ENCODE measurements at places on chromosomes 5 and 9.

DNA sequence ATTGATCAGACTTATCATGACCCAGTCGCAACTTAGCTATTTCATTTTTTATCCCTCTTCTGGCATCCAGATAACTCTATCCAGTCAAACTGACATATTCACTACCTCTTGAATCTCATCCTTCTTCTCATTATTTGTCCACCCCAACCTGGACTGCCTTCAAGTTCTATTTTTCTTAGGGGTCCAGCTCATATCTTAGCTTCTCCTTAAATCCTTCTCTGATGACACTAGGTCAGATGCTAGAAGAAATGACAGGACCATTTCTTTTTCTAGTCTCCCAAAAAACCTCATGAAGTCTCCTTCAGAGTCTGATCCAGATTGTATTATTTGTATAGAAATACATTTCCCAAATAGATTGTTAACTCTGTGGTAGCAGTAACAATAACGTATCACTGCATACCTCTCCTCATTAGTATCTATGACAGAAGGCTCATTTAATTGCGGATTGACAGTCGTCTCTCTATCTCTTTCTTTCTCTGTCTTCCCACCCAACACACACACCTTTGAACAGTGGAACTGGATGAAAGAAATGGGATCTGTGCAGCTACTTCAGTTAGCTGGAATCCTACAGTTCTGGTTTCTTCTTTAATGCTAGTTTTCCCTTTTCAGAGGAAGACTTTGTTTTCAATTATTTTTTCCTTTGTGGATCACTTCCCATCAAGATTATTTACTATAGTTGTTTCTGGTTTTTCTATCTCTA lies 33.5 kb downstream of the ALDH1A1 start:
- H3K4me3 ChIP-seq = no peak overlapping the region
- DNase-seq = no peak
- no peak overlapping the region for H3K27ac ChIP-seq
- no peaks in the 10 kb centered on the region for H3K36me3 ChIP-seq
- no peaks in the 10 kb centered on the region for H3K4me1 ChIP-seq

DNA sequence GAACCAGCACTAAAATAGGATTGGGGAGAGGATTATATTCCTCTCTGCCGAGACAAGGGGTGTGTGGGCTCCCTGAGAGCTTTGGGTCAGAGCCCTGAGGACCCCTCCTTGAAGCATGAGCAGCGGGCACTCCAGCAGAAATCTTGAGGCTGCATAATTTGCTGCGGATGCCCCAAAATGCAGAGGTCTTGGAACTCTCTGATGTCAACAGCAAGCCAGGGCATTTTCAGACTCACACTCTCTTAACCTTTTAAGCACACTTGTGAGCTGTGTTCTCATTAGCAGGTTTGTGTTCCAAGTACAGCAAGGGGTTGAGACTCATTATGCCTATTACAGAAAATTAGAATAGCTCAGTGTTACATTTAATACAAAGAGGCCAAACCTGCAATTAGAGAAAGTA lies 513.0 kb upstream of the ADAMTS16 start:
- H3K4me3 ChIP-seq = no peak overlapping the region
- H3K4me1 ChIP-seq = no peaks in the 10 kb centered on the region
- H3K36me3 ChIP-seq = no peaks in the 10 kb centered on the region

DNA sequence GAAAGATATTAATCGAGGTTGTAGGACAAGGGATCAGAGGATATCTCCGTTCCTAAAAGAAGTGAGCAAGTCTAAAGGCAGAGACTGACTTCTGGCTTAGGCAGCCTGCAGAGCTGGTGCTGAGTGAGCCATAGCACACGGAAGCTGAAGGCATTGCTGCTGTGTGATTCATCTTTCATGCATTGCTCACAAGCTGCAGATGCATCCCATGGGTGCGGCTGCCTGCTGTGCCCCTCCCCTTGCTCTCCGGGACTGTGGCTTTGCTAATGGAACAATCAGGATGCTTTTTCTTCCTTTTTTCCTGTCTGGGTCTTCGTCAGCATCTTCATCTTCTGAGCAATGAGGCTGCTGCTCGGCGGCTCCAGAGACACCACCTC lies 341.4 kb downstream of the DIRAS2 start:
- H3K4me3 ChIP-seq = no peak overlapping the region
- no peak overlapping the region for H3K27ac ChIP-seq
- H3K4me1 ChIP-seq = no peaks in the 10 kb centered on the region
- H3K27me3 ChIP-seq = no peaks in the 10 kb centered on the region
- H3K36me3 ChIP-seq = no peaks in the 10 kb centered on the region
- DNase-seq = no peak

DNA sequence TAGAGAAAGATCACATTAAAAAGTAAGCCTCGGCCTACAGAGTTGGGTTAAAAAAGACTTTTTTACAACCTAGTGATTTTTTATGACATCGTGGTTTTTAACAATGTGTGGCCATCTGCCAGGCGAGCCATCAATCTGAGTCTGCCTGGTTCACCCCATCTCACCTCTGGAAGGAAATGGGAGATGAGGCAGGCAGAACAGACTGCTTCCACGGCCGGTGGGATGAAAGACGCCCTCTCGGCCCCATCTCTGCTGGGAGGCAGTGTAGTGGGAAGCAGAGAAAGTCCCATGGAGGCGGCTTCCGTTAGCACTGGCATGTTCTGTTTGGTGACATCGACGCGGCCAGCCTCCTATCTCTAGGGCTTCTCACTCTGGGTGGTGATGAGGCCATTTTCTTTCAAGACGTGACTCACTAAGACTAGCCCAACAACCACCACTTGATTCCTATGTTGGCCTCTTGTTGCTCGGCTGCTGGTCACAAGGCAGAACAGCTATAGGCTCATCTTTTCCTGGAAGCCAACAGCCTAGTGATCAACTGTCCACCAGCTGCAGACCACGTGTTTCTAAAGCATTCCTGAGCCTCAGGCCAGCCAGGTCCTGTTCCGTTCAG lies 132.4 kb upstream of the OTULINL start:
- H3K4me1 ChIP-seq = peaks cover 12% of the 10 kb centered on the region
- H3K36me3 ChIP-seq = peaks cover 12% of the 10 kb centered on the region
- H3K27ac ChIP-seq = no peak overlapping the region
- DNase-seq = no peak
- H3K4me3 ChIP-seq = no peak overlapping the region

DNA sequence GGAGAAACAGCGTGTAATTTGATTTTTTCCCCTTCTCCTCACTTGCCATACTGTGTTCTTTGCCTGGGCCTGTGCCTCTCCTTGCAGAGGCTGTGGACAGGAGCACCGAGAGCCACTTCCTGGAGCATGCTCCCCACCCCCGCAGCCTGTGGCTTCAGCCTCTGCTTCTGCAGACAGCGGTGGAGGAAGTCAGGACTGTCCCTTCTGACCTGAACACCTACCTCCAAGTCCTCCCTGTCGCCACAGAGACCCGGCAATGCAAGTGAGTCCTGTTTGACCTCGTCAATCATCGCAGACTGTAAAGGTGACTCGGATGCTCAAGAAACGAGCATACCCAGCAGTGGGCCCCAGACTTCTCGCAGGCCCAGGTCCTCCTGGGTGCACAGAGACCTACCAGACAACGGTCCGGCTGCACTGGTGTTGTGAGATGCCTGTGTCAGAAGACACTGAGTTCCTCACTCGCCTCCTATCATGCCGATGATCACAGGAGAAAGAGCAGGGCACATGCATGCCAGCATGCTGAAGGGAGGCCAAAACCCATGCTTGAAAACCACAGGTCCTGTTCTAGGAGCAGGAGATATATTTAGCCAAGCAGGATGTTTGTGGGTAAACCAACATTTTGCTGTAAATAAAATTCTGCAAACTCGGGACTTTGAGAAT lies 198.8 kb downstream of the AUH start:
- no peak for DNase-seq
- no peaks in the 10 kb centered on the region for H3K4me1 ChIP-seq
- H3K4me3 ChIP-seq = no peak overlapping the region
- no peak overlapping the region for H3K27ac ChIP-seq

- H3K27me3 ChIP-seq = peaks cover 93% of the 10 kb centered on the region
- DNase-seq = peak; percentile 78
- no peaks in the 10 kb centered on the region for H3K4me1 ChIP-seq
- H3K36me3 ChIP-seq = no peaks in the 10 kb centered on the region
- no peak overlapping the region for H3K27ac ChIP-seq
These were observed 1.0 kb downstream of the FOXE1 start for GRCh38 chr9:97853844-97854695.

DNA sequence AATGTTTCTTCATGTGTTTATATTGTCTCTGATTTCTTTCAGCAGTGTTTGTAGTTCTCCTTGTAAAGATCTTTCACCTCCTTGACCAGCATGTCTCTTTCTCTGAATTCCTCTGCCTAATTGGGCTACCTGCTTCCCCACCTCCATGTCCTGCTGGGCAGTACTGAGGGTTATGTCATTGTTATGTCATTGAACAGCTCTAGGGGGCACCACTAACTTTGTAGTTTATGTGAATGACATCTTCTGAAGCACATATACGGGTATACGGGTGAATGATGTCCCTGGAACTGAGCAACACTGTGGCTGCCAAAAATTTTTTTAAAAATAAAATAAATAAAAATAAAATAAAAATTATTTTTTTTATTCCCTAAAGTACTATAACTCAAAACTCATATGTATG lies 16.9 kb upstream of the SNCAIP start:
- no peaks in the 10 kb centered on the region for H3K27me3 ChIP-seq
- DNase-seq = peak; percentile 52
- H3K36me3 ChIP-seq = 0 out of 3 replicates have a peak, but pooled peaks cover 4% of the 10 kb centered on the region
- H3K27ac ChIP-seq = no peak overlapping the region
- H3K4me3 ChIP-seq = no peak overlapping the region

- H3K27ac ChIP-seq = no peak overlapping the region
- peaks cover 8% of the 10 kb centered on the region for H3K4me1 ChIP-seq
- no peaks in the 10 kb centered on the region for H3K36me3 ChIP-seq
These were observed 196.2 kb upstream of the TUT7 start for GRCh38 chr9:86550401-86550800.

DNA sequence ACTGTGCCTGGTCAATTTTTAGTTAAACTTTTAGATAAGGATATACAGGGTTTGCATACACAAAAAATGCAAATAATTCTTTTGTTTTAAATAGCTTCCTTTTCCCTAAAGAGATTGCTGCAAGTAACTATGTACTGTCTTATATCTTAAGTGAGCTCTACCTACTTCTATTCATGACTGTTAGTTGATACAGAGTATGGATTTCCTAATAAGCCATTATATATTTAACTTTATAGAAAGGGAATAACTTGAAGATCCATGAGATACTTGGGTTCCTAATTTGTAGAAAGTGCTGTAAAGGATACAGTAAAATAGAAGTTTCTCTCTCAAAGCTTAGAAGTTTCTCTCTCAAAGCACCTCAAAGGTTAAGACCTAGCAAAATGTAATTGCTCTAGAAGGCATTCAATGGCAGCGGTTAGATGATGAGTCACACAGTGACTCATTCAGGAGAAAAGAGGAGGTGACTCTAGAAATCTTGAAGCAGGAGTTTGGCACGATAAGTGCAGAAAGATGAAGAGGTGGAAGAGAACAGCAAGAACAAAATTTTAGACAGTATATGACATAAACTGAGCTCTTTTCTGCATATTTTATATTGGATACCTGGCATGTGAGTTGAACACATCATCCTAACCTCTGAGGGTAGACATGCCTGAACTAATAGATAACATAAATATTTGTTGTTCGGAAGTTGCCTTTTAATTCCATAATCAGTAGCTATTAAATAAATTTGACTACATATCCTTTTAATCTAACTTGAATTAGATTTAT lies 5.5 kb upstream of the DNAJC21 start:
- no peak overlapping the region for H3K4me3 ChIP-seq
- no peaks in the 10 kb centered on the region for H3K27me3 ChIP-seq
- no peak overlapping the region for H3K27ac ChIP-seq
- DNase-seq = no peak
- peaks cover 34% of the 10 kb centered on the region for H3K36me3 ChIP-seq
- no peaks in the 10 kb centered on the region for H3K4me1 ChIP-seq

DNA sequence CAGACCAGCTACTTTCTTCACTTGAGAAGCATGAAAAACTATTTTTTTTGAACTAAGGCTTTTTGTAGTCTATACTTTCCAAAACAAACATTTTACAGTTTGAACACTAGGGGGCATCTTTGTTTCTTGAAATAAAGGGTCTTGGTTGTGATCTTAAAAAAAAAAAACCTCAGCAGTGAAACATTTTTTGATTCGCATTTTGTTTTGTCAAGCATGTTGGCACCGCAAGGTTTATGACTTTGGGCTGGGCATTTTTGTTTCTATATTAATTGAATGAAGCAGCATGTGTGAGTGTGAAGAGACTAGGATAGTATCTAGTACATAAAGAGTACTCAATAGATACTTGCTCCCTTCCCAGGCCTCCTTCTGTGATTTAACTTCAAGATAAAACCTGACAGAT lies 31.6 kb upstream of the ACOT12 start:
- DNase-seq = no peak
- H3K36me3 ChIP-seq = no peaks in the 10 kb centered on the region
- H3K27ac ChIP-seq = no peak overlapping the region

DNA sequence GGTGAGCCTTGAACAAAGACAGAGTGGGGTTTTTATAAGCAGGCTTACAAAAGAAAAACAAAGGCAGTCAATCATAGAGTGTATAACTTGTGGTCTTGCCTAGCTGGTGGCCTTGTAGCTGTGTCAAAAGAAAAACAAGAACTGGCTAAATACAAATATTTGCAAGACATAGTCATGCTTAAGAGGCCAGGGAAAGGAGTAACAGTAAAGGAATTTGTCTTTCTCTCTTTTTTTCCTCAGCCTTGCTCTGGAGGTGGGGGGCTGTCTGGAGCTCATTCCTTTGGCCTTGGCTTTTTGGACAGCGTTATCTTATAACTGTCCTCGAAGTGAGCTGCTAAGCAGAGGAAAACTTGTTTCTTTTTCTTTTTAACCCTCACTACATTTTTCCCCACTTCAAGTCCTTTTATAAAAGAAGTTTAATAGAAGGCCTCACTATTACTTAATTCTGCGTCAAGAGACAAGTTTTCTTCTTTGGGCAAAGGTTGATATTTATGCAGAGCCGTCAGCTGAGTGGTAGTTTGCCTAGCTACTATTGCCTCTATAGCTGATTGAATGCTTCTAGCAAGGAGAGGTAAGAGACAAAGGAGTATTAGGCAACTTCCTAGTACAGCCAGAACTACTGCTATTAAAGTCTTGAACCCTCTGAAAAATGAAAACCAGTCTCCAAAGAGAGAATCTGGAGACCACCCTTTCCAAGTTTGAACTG lies 14.3 kb downstream of the CEL start:
- peaks cover 6% of the 10 kb centered on the region for H3K36me3 ChIP-seq
- H3K4me1 ChIP-seq = no peaks in the 10 kb centered on the region
- DNase-seq = no peak
- no peaks in the 10 kb centered on the region for H3K27me3 ChIP-seq

DNA sequence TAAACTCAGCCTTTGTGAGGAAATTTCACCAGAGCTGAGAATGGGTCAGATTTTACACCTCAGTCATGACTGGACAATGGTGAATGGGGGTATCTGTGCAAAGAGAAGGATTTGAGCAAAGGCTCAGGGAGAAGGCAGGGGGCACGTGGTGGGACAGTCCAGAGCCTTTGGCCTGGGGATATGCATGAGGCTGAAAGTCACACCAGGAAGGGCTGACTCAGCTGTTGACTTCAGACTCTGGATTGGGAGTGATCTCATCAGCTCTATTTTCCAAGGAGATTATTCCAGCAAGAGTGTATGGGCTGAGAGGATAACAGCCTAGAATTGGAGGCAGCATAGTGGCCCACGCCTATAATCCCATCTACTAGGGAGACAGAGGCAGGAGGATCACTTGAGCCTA lies 53.6 kb downstream of the SAXO1 start:
- no peaks in the 10 kb centered on the region for H3K4me1 ChIP-seq
- H3K4me3 ChIP-seq = no peak overlapping the region
- DNase-seq = no peak
